ENCODE measurements at places on chromosomes 6 and 20. TPM values are rescaled to one million over a fixed set of nuclear protein-coding genes. Genes with fewer than 3 reads are reported as not detected.

DNA sequence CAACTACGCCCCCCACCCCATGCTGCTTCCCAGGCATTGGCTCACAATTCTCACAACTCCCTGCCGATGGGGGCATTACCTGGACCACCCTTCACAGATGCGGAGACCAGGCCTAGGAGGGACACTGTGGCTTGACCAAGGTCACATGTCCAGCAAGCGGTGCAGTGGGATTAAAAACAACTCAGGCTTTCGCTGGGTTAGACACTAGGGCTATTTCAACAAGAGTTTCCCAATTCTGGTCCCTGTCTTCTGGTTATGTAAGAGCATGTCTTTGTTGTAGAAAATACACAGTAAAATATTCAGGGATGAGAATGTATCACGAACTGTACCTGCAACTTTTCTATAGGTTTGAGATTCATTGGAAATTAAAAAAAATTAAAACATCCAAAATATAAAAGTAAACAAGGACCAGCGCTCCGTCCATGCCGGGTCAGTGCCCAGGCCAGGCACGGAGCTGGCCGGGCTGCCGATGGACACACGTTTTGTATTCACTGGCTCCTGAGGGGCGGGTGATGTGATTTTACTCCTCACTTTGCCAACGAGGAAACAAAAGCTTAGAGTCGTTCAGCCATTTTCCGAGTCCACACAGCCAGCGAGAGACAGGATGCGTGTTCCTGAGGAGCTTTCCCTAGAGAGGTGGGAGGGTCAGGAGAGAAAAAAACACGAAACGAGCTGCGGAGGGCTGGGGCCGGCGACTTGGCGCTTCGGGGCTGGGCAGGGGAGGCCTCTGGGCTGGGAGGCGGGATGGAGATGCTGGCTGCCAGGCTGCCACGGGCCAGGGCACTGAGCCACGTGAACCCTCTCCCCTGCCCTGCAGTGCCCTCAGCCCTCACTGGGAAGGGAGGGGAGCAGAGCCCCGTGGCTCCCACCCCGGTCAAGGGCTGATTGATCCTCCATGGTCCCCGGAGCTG, 17.1 kb upstream of the VSTM2L start:
- DNase-seq = no peak

DNA sequence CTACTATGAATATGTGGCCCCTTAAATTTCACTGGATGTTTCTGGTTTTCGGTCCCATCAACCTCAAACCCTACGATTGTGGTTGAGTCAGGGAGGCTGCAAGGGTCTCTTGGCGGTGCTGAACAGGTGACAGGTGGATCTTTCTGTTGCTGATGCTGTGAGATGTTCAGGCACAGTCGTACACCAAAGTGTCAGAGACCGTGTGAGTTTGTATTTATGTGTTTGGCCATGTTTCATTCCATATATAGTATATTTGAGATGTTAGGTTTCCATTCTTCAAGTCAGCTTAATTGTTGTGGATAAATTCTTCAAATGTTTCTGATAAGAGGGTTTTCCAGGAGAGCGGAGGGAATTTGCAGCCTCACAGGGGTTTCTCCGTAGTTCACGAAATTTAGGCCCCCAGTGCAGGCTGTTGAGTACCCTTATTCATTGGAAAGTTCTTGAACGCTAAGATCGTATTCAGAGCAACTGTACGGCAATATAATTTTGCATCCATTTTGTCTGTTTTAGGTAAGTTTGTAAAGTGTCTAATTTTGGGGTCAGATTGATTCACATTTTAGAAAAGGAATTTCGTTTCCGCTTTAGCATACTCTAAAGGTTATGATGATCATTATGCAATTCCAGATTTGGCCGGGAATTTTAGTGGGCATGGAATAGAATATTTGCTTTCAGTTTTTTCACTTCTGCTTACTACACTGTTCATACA, 1.2 kb downstream of the TAB2 start:
- no peak for DNase-seq

GRCh38 chr6:129236001-129236517, 353.1 kb downstream of the LAMA2 start:
- no peak for DNase-seq

DNA sequence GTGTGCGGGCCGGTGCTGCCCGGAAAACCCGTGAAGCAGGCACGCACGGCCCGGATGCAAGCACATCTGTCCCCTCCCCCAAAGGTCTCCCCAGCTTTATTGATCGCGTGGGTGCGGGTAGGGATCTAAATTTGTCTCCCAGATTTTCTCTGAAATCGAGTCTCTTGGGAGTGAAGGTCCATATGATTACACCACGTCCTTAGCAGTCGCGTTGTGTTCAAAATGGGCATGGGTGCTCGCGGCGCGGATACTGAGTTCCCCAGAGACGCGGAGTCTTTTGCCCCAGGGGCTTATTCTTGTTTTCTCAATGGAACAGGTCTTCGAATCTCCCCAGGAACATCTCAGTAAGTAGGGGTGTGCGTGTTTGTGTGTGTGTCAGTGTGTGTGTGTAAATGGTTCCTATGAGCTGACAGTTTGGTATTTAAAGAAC, 2.8 kb upstream of the ZNF292 start:
- DNase-seq = no peak

DNA sequence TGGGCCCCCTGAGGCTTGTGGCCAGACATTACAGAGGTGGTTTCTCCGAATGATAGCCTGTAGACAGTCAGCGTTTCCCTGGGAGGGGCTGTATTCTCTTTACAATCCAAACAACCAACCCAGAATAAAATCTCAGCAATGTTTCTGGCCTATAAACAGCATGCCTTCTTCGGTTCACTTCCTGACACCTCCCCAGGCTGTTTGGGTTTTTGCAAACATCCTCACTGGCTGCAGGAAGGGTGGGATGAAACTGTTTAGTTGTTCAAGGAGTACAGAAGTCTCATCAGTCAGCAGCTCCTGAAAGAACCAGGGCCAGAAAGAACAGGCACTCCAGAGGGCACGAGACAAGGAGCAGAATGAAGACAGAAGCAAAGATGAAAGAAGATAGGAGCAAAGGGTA, 350.0 kb downstream of the QKI start:
- DNase-seq = no peak

GRCh38 chr20:56940466-56940865, 311.4 kb downstream of the TFAP2C start:
- no peak for DNase-seq

GRCh38 chr20:50408526-50409364, 101.4 kb upstream of the PTPN1 start:
- DNase-seq = no peak

- no peak for DNase-seq
Observed at GRCh38 chr20:21701171-21701876, 4.1 kb upstream of the PAX1 start.

DNA sequence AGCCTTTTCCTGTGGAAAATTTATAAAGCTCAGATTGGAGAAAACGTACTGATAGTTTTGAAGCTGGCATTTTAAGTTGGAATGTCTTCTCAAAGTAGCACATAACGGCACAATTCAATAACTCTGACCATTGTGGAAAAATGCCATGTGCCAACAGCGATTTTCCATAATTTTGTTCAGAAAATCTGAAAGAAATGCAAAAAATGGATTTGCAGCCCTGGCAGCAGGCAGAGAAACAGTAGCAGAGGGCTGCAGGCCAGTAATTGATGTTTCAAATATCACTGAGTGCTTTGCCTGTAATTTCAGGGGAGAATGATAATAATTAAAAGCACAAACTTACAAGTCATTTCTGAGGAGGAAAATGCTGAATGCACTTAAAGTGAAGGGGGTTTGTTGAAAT, 507.4 kb downstream of the MAFB start:
- no peak for DNase-seq

DNA sequence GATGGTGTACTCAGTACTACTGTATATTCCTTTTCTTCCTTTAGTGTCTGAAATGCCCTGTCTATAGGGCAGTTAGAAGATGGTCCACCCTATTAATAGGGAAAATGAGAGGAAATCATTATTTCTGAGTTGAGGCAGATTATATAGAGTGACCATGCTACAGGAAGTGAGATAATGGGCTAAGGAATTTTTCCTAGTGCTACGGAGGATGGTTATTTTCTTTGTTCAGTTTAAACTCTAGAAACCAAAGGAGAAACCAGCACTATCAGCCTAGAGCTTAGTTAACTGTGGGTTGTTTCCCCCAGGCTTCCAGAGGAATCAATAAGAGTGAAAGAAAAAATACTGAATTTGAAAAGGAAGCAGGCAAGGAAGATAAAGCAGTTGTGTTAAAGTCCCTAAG, 474 bp downstream of the TSBP1 start:
- DNase-seq = no peak

DNA sequence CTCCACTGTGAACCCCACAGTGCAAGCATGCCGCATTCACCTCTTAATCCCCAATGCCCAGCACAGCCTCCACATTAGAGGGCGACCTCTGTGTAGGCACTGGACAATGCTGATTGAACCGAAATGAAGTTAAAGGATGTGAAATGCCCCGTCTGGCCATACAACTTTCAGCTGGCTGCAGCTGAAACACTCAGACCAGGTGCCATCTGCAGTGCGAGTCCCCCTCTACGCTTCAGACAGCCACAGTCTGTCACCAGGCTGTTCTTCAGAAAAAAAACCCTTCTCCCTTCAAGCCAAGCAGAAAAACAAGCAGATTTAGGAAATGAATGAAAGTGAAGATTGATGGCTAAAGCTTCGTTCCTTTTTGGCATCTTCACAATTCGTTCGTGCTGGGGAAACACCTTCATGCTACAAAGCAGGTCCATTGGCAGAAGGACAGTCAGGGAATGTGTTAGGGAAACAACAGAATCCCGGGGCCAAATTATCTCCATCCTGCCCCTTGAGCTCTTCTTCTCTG, 44.7 kb downstream of the TNFAIP3 start:
- no peak for DNase-seq

DNA sequence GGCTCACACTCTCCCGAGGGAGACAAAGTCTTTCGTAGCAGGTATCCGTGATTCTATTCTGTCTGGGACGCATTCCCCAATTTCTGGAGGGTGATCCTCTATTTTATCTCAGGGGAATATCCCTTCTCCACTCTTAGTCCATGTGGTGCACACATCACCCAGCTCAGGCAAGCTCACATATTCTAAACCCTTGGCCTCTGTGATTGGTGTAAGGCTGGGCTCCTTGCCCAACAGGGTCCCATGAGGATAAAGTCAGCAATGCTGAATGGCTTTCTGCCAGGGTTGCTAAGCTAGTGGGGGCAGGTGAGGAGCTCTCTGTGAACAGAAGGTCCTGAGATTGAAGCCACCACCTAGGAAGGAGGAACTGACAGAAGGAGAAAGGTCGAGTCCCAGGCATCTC, 137.2 kb downstream of the CDH26 start:
- no peak for DNase-seq

DNA sequence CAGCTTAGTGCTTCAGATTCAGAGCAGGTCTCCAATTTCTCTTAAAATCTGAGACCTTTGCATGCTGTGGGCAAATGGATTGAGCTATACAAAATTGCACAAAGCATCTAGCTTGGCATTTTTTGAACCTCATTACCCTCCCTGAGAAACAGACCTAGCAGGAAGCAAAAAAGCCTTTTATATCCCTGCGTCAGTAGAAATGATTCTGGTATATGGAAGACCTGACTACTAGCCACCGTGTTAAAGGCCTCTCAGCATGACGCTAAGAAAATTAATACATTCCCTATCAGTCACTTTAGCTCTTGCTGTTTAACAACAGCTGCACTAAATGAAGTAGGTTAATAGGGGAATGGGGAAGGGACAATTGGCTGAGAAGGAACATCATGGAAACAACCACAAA, 110.7 kb upstream of the SMLR1 start:
- DNase-seq = no peak

GRCh38 chr6:1774226-1774915, 164.7 kb downstream of the FOXC1 start:
- no peak for DNase-seq

DNA sequence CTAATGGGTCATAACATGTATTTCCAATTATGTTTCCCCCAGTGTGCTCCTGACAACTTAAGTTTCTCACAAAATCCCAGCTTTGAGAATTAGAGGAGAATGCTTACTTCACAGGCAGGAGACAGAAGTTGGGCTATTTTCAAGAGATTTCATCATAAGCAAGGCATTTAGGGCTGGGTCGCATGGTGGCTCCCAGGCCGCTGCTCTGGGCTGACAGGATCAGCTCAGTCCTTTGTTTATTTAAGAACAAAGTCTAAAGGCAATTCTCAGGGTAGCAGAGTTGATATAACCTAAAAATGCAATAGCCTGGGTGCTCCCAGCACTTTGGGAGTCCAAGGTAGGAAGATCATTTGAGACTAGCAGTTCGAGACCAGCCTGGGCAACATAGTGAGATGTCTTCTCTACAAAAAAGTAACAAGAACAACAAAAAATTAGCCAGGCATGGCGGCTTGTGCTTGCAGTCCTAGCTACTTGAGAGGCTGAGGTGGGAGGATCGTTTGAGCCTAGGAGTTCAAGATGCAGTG, 10.9 kb downstream of the FOXQ1 start:
- DNase-seq = no peak

DNA sequence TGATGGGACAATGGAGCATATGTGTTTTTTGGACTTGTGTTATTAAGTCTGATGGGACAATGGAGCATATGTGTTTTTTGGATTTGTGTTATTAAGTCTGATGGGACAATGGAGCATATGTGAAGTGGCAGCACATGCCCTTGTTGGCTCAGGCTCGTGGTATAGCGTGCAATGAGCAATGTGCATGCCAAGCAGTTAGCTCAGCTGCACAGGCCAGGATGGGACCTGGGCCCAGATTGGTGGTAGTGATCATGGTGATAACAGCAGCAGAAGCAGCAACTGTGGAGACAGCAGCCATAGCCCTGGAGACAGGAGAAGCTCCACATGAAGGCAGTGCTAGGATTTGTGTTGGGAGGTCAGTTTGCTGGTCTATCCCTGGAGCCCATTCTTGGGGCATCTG, 61.1 kb downstream of the IL20RA start:
- DNase-seq = no peak

DNA sequence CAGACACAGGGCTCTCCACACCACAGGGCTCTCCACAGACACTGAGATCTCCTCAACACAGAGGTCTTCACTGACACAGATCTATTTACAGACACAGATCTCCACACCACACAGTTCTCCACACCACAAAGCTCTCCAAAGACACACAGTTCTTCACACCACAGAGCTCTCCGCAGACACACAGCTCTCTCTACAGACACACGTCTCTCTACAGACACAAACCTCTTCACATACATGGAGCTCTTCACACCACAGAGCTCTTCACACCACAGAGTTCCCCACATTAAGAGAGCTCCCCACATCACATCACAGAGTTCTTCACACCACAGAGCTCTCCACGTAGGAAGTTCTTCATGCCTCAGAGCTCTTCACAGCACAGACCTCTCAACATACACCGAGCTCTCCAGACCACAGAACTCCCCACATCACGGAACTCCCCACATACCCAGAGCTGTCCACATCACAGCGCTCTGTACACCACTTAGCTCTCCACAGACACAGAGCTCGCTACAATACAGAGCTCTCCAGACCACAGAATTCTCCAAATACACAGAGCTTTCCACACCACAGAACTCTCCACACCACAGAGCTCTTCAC, 53.9 kb downstream of the ERMARD start:
- no peak for DNase-seq

- no peak for DNase-seq
Observed at GRCh38 chr6:44138717-44139350, 11.5 kb downstream of the TMEM63B start.

- no peak for DNase-seq
Observed at GRCh38 chr6:90537027-90537426, 49.8 kb downstream of the MAP3K7 start.

Gene IRF4
- 0.59 TPM for total RNA-seq

Gene NMBR
- not detected for total RNA-seq

Gene ZBP1
- total RNA-seq = not detected

Gene GPR6
- total RNA-seq = not detected

Gene CYP24A1
- total RNA-seq = not detected

Gene NHLRC1
- 0.97 TPM for total RNA-seq

Gene STMND1
- not detected for total RNA-seq

Gene KCNG1
- total RNA-seq = not detected

Gene DEFB123
- total RNA-seq = not detected
